ENCODE measurements at places on chromosomes 4 and X.

DNA sequence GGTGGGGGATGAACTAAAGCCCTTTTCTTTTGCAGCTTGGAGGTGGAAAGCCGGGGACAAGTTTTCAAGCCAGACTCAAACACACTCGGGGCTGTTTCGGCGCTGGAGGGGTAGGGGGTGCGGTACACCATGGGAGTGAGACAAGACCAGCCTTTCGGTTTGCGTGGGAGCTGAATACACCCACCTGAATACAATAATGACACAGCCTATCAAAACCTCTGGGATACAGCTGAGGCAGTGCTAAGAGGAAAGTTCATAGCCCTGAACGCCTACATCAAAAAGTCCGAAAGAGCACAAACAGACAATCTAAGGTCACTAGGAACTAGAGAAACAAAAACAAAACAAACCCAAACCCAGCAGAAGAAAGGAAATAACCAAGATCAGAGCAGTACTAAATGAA, 163.3 kb downstream of the ATRX start:
- DNase-seq: no peak

- DNase-seq: no peak
Measured at GRCh38 chr4:16817286-16817685, 81.2 kb downstream of the LDB2 start.

DNA sequence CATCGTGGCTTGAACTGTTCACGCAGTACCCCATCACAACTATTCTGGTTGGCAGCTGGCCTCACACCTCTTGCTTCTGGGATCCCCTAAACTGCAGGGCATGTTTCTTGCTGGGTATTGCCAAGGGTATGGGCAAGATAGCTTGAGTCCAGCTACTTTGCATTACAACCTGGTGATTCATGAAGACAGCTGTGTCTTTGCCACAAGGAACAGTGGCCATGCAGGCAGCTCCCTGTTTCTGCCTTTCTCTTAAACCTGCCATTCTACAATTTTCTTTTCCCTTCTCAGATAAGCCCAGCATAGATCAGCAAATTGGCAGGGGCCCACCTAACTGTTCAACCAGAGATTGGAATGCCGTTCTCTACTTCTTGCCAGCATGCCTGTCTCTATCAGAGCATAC, 42.8 kb downstream of the TENM3 start:
- DNase-seq: no peak

GRCh38 chrX:9495496-9495895, 30.6 kb downstream of the TBL1X start:
- no peak for DNase-seq

DNA sequence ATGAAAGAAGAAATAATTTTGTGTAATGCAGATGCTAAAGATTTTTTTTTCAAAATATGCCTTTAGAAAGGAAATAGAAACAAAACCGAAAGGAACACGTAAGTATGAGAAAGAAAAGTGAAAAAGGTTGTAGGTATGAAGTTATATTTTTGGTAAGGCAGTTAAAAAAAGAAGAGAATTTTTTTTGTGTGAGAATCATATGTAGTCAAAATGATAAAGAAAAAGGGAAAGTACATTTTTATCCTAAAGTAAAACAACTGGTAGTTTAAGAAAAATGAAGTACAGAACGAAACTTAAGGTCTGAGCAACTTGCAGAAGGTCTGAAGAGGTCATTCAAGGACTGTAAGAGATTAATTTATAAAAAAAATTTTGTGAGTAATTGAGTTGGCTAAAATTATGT, 164.0 kb upstream of the TRAM1L1 start:
- DNase-seq: no peak

DNA sequence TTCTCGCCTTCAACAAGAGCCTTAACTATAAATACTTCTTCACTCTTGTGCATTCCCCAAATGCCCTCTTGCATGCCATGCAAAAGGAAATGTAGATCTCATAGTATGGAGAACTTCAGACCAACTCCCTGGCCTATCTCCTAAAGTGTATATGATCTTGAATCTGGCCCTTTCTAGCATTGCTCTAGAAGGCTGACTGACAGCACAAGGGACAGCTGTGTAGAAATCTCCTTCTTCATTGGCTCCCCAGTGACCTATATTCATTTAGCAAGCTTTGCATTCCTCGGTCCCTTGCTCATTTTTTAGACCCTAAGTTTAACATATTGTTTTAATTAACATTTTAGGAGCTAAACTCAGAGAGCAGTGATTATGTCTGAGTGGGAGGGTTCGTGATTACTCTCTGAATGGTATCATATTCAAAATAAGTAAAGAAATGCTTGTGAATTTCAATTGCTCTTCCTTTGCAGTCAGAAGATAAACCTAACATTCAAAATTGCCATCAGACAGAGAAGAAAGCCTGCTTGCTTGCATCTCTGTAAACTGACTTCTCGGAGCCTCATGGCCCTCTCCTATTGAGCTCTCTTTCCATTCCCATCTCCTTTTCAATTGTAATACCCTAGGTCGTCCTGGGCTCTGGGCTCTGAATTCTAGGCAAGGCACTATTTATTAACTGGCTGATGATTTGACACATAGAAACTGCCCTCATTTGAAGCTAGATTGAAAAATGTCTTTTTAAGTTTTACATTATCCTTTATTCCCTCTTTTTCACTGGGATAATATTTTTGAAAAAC, 120.3 kb upstream of the PRKG2 start:
- no peak for DNase-seq

DNA sequence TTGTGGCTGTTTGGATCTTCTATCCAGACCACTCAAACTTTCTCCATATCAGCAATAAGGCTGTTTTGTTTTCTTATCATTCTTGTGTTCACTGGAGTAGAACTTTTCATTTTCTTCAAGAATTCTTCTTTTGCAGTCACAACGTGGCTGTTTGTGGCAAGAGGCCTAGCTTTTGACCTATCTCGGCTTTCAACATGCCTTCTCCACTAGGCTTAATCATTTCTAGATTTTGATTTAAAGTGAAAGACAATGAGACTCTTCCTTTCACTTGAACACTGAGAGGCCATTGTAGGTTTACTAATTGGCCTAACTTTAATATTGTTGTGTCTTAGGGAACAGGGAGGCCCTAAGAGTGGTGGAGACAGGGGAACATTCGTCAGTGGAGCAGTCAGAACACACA, 19.1 kb downstream of the FGF2 start:
- no peak for DNase-seq

DNA sequence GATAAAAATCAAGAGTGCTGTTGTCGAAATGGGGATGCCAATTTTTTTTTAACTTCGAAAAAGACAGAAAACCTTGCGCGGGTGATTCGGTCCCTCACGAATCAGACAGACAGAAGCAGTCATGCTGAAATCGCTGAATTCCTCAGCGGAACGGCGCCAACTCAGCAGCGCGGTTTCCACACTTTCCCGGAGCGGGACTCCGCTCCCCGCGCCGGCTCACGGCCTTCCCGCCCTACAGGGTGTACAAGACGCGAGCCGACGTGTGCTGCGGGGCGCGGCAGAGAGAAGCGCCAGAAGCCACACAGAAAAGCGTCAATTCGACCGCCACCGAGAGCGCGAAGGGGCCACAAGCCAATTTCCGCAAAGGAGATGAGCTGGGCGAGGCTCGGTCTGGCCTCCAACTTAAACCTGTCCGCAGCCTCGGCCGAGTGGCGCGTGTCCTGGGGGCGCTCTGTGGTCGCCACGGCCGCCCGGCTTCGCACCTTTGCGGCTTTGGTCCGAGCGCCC, 1.3 kb downstream of the NEXMIF start:
- no peak for DNase-seq
